ENCODE measurements at places on chromosomes 7 and 10.

DNA sequence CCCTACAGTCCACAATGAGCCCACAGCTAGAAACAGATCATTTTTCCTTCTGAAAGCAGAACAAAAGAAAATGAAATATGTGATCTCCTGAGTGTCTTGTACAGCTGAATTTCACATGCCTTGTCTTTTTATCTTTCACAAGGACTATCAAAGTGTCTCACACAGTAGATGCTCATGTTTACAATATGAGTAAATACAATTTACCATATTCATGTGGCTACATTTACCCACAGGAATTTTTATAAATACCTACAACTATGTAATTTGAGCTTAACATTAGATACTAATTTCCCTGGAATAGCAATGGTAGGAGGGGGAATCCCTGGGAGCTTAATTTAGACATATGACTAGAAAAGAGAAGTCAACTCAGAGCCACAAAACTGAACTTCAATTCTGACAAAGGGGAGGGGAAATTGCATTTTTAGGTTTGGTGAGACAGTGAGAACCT, 186.2 kb downstream of the MACC1 start:
- DNase-seq: no peak

- no peak for DNase-seq
These were observed 115.6 kb downstream of the CUX1 start for GRCh38 chr7:101933028-101933427.

DNA sequence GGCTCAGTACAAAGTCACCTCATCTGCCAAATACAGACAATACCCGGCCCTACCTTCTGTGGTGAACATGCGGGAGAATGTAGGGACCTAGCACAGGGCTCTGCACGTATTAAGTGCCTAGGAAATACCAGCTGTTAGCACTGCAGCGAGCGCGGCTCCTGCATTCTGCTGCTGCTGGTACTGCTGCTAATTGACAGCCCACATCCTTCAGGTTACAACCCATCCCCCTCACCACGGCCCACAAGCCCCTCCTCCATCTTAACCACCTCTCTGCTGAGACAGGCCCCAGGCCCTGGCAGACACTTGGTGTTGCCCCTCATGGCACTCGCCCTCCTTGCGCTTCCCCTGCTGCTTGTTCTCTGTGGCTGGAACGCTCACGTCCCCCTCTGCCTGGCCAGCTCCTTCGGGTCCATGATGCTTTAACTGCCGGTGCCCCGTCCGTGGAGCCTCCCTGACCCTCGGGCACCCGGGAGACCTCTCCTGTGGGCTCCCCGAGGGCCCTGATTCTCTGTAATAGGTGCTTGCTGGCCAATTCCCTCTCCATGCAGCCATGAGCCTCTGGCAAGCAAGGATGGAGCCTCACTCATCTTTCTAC, 53.3 kb upstream of the LOXL4 start:
- DNase-seq: peak; percentile 77

DNA sequence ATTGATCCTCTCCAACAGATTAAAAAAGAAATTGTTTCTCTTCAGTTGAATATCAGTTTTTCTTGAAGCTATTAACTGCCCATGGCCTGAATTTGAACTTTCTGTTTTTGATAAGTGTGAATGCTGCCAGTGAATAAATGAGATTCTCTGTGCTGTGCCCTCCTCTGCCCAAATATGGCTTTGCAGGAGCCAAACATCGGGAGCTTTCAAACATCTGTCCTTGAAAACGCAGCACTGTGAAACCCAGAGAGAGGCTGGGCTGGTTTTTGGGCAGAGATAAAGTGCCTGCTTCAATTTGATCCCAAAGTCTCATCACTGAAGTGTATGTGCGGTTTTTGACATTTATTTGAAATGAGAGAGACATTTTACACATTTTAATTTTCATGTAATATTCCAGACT, 268.3 kb upstream of the SHH start:
- no peak for DNase-seq

DNA sequence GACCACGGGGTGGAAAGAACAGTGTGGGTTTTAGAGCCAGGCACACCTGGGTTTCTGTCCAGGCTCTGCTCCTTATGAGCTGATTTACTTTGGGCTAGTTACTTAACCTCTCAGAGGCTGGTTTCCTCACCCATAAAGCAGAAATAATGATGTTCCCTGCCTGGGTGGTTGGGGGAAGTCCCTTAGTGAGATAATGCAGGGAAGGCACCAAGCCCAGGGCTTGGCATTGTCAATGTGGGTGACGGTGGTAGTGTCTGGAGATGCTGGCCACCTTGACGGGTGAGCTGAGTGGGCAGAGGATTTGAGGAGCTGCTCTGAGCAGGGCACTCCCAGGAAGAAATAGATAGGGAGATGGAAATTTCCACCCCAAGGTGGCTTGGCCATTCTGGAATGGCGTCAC, 65.2 kb downstream of the SH2D4B start:
- DNase-seq: no peak

GRCh38 chr7:154686305-154686704, 316.6 kb downstream of the PAXIP1 start:
- no peak for DNase-seq

GRCh38 chr7:93736668-93737369, 153.7 kb downstream of the TFPI2 start:
- DNase-seq: no peak

- DNase-seq: no peak
These were observed 52.6 kb downstream of the DPYSL4 start for GRCh38 chr10:132239126-132240031.

- DNase-seq: no peak
These were observed 165.1 kb downstream of the GLRX3 start for GRCh38 chr10:130301021-130301892.

DNA sequence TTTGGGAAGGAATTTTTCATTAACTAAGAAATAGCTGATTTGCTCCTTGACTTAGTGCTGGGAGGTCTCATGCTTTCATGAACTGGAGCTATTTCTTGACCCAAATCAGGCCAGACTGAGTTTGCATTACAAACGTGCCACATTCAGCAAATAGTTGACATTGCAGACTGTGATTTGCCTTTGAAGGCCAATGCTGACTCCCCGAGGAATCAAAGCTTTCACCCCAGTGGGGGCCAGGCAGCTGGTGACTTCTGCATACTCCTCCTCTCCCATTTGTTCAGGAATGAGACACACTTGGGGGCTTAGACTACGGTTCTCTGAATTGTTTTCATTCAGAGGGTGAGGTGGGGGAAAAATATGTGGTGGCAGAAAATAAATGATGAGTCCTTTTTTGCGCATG, 111.0 kb upstream of the JAZF1 start:
- peak; percentile 96 for DNase-seq

DNA sequence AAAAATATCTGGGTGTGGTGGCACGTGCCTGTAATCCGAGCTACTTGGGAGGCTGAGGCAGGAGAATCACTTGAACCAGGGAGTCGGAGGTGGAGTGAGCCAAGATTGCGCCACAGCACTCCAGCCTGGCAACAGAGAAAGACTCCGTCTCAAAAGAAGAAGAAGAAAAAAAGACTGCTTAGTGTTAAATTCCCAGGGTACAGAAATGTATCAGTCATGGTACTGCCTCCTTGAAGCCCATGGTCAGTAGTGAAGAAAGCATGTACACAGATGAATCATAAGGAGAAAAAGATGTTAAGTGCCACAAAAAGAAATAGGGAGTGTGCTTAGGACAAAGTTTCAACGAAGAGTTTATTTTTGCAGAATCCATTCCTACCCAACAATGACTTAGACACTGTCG, 62.5 kb upstream of the KMT2E start:
- no peak for DNase-seq

- no peak for DNase-seq
These were observed 1.1 kb downstream of the SFMBT2 start for GRCh38 chr10:7409732-7410168.

GRCh38 chr7:142516038-142516501, 233.2 kb upstream of the PRSS1 start:
- DNase-seq: peak; percentile 83

DNA sequence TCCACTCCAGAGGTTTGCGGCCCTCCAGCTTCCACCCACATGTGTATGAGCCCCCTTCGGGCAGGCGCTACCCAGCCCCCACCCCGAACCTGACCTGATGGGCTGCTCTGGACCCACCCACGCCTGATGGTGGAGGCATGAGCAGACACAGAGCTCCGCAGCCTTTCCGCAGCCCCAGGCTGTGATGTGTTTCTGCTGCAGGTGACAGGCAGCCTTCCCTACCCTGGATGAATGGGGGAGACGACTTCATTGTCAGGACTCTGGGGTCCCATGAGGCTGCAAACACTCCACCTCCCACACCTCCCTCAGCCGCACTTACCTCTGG, 61.2 kb downstream of the OAT start:
- DNase-seq: no peak

DNA sequence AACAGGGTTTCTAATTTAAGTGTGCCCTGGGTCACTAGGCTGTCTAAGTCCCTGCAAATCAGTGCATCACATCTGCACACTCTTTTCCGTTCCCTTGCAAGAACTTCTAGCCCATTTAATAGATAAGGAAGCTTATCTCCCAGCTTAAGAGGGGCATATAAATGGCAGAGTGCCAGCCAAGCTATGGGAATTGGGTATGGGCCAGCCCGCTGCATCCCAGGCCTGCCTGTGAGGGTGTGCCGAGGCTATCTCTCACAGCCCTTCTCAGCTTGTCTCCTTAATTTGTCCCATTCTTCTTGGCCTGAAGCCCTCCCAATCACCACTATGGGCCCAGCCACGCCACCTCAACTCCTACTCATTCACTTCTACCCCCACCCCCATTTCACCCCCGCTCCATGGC, 14.7 kb downstream of the AQP1 start:
- no peak for DNase-seq

GRCh38 chr10:103470761-103471653, 8.0 kb downstream of the CALHM3 start:
- no peak for DNase-seq

- DNase-seq: no peak
These were observed 41.4 kb downstream of the NRF1 start for GRCh38 chr7:129652914-129653313.

- DNase-seq: no peak
These were observed 14.4 kb downstream of the SPOCK2 start for GRCh38 chr10:72073708-72074573.

- DNase-seq: no peak
These were observed 46.4 kb upstream of the ECHDC3 start for GRCh38 chr10:11695779-11696178.

- DNase-seq: no peak
These were observed 45.5 kb downstream of the CTBP2 start for GRCh38 chr10:125114761-125115391.

DNA sequence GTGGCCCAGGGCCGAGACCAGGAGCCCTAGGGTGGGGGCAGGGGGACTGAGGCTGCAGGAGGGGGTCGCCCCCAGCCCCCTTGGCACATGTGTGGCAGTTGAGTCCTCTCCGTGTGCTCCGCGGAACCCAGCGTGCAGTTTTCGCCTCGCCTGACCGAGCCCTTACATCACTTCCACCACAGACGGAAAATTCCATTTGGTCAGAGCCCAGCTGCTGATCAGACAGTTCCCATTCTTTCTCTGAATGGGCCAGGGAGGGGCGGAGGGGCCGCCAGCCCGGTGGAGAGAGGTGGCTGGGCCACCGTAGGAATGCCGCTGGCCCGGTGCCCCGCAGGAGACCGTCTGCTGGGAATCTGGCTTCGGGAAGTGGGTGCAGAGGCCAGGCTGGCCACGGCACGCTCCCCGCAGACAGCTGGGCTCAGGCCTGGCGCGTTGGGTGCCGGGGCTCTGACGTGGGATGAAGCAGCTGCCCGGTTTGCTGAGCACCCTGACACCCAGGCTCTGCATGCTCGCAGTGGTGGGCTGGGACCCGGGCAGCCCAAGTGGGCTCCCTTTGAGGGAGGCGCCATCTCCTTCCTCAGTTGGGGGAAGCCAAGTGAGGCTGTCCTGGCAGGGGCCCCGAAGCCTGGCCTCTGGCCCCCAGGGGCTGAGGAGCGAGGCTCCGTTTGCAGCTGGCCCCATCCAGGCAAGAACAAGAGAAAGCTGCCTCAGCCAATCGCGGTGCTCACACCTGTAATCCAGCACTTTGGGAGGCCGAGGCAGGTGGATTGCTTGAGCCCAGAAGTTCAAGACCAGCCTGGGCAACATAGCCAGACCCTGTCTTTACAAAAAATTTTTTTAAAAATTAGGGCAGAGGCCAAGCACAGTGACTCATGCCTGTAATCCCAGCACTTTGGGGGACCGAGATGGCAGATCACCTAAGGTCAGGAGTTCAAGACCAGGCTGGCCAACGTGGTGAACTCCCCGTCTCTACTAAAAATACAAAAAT, 9.9 kb downstream of the TTYH3 start:
- peak; percentile 93 for DNase-seq

- DNase-seq: peak; percentile 21
These were observed 80.2 kb upstream of the NEBL start for GRCh38 chr10:20977300-20977699.

GRCh38 chr10:78533098-78533497, 499.4 kb downstream of the RPS24 start:
- DNase-seq: no peak

GRCh38 chr7:46123-46829, 146.1 kb upstream of the FAM20C start:
- no peak for DNase-seq

- no peak for DNase-seq
These were observed 202.1 kb downstream of the LRMDA start for GRCh38 chr10:75633568-75633967.

DNA sequence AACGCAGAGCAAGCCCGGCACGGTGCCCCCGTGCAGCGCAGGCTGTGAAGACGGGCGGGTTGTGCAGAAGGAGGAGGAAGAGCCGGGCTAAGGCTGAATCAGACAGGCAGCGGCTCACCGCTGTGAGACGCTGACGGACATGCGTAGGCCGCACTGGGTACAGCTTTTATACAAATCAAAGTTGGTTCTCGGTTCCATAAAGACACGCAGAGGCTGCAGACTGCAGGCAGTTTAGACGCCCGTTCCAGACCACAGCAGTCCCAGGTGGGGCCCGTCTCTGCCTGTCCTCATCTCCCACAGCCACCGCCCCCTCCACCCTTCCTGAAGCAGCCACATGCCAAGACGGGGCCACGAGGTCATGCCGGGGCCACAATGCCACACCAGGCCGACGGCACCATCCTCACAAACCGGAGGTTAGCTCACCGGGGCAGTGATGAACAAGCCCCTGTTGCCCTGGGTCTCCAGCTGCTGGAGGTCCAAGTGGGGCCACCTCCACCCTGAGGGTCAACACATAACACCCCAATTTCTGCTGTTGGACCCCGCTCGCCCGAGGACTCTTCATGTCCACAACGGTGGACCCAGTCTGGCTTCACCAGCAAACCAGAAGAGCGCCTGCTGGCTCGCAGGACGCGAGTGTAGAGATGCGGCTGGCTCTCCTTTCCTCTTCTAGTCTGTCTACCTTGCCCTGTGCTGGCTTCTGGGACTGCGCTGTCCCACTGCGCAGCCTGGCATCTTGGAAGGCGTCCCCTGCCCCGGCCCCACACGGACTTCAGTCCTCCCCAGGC, 227.2 kb downstream of the ELFN1 start:
- DNase-seq: no peak

- no peak for DNase-seq
These were observed 164.5 kb downstream of the ZEB1 start for GRCh38 chr10:31483546-31483945.
